ENCODE measurements at places on chromosomes 13 and 19. TPM values are rescaled to one million over a fixed set of nuclear protein-coding genes. Genes with fewer than 3 reads are reported as not detected.

Gene PSG3
- 0.27 TPM for polyA plus RNA-seq

Gene RDH8
- polyA plus RNA-seq: 0.06 TPM

GRCh38 chr13:93534181-93534700, 307.6 kb downstream of the GPC6 start:
- no peak for DNase-seq

Gene GFY
- polyA plus RNA-seq: not detected

DNA sequence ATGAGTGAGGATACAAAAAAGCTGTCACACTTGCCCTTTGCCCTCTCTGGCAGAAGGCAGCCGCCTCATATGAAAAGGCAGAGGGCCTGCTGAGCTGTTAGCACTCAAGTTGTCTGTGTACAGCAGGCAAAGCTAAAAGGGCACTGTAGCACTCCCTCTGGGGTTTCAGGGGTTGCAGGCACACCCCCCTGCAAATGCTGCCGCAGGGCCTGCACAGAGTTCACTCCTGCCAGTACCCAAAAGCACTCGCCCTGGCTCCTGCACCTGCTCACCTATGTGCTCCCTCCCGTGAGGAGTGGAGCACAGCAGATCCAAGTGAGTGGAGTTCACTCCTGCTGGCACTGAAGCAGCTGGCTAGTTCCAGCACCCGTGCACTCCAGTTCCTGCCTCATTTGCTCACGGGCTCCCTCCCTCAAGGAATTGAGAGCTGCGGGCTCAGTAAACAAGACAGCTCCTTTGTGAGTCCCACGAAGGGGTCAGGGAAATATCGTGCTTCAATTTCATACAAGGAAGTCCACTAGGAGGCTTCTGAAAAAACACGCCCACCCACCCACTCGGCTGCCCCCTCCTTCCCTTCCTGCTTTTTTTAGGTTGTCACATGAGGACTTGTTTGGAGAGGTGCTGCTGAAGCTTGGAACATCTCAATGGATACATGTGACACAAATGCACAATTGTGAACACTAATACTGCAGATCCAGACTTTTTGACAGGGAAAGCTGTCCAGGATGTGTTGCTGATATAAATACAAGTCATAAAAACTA, 9.9 kb upstream of the RCBTB2 start:
- DNase-seq: peak; percentile 26

DNA sequence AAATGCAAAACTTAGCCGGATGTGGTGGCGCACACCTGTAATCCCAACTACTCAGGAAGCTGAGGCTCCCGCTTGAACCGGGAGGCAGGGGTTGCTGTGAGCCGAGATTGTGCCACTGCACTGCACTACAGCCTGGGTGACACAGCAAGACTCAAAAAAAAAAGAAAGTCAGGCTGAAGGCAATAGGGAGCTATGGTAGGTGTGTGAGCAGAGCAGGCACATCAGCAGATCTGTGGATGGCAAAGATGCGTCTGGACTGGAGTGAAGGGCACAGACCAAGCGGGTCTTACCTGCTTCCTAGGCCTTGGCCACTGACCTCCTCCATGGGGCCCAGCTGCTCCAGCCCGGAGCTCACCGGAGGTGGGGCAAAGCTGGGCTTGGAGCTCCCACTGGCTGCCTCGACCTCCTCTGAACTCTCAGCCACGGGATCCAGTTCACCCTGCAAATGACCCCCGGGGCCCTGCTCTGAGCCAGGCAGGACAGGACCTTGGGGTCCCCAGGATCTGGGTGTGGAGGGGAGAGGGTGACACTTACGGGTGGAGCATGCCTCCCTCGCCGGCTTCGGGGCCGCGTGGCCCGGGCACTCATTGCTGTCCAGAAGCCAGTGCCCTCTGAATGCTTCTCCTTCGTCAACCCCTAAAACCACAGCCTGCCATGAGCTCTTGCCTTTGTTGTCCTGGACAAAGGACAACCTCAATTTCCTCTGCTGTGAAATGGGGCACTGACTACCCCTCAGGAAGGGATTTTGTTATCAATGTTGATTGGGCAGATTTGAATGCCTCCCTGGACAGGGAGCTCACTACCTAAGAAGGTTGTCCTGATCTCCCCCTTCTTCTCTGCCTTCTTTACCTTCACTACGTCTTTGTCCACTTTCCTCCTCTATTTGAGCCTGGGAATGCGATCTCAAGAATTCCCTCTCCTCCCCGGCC, 569 bp downstream of the USHBP1 start:
- DNase-seq: no peak

Gene DNASE2
- polyA plus RNA-seq: 25.1 TPM

GRCh38 chr19:56507446-56508289, at the start of gene ZNF471:
TSS of gene ZNF471 (plus strand) at chr19:56507855. CDS start at chr19:56511572, 3,717 bp downstream.
- peak; percentile 98 for DNase-seq

DNA sequence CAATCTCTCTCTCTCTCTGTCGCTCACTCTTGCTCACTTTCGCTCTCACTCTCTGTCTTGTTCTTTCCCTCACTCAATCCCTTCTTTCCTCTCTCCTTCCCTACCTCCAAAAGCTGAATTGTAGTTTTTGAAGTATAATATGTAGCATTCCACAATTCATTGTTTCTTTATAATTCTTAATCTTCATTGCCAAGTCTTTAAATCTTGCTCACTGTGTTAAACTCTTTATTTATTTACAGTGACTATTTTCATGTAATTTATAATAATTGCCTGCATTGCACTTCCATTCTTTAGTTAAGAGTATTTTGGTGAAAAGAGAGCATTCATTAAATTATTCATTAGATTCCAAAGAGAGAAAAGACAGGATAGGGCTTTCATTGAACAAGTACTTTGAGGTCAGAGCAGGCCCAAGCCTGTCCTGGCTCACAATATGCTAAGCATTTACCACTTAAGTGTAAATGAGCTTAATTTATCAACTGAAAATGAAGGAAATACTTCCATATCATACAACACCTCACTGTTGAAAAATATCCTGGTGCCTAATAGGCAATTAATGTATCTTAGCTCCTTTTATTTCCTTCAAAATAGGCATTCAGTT, 257.4 kb upstream of the SLITRK1 start:
- DNase-seq: no peak

DNA sequence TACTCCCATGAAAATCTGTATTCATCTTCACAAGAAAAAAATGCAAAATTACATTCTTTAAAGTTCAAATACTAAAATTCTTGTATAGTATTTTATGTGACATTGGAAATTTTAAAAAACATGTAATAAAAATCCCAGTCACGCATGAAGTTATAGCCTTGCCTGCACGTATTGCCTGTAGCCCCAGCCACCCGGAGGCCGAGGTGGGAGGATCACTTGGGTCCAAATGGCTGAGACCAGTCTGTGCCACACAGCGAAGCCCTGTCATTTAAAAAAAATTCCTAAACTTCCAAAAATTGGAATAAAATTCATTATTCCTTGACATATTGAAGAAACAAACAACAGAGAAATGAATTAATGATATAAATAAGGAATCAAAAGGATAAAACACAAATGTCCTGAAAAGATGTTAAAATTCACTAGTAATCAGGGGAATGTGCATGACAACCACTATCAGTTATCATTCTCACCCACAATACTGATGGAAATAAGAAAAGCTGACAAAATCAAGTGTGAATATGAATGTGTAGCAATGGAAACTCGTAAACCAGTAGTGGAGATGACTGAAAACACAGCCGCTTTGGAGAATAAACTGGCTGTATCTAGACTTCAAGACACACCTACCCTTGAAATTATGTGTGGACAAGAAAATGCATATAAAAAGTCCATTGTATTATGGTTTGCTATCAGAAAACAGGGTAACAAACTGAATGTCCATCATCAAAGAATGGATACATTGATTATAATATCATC, 7.5 kb downstream of the CARD8 start:
- DNase-seq: no peak

DNA sequence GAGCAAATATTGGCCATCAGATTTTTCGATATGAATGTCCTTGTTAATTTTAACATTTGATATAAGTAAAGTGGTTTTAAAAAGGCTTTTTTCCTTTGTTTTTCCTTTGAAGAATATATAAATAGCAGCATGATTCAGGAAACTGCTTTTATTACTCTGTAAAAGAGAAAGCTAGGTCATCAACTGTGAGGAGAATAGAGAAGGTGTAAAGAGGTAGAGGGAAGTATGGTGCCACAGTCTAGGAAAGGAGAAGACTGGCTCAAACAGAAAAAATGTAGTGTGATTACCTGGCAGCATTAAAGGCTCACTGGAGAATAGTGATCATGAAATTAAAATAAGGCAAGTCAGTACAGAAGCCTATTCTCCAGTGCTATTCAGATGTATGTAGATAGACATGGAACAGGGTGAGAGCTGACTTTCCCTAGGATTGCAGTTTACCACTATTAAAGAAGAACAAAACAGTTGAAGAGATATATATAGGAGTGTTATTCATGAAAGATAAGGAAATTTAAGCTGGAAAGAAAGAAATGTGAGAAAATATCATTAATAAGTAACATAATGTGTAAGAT, 1115.9 kb upstream of the PCDH9 start:
- DNase-seq: no peak

DNA sequence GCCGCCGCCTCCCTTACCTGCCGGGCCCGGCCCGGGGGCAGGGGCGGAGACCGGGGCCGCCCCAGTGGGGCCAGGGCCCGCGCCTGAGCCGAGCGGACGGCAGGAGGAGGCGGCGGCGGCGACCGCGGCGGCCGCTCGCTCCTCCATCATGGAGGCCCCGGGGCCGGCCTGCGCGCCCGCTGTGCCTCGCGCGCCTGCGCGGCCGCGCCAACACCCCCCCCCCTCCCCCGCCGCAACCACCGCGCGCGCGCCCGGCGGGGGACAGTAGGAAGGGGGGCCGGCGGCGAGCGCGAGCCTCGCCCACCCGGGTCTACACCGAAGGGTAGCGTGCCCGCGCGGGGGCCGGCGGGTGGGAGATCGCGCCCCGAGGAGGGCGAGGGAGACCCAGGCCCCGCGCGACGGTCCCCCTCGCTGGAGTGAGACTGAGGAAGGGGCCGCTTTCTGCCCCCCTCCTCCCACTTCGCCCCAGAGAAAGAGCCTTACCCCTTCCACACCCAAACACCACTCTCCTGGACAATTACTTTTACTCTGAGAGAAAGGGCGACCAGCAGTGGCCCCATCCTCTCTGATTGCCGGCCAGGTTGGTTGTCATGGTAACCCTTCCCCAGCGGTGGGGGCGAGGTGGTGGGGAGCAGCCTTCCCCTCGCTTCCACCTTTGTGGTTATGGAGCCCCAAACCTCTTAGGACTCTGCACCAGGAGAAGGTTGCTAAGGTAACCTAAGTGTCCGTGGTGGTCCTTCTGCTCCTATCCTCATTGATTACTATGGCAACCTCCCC, at the start of gene STRN4:
Gene STRN4 (minus strand): TSS at position 170 of the 777 bp plus-strand sequence. CDS start 20 bp downstream, at position 150.
- DNase-seq: peak; percentile 43

Gene OR10H1
- polyA plus RNA-seq: not detected

- peak; percentile 23 for DNase-seq
Observed at GRCh38 chr19:13689085-13689484, 75.2 kb upstream of the MRI1 start.

DNA sequence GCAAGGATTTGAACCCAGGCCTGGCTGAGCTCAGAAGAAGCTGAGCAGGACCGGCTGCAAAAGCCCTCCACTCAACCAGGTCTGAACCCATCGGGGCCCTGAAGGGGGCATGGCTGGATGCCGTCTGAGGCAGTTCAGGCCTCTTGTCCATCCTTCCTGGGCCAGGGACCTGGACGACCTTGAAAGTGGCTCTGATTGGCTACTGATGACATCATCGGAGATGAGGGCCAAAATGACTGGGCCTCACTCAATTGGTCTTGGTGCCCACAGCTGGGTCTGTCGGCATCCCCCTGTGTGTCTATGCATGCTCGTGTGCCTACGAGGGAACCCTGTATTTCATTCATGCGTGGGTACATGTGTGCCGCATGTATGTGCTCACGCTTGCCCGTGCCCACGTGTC, 71.8 kb downstream of the PTPRS start:
- DNase-seq: no peak

Gene DHDH
- 0.08 TPM for polyA plus RNA-seq

DNA sequence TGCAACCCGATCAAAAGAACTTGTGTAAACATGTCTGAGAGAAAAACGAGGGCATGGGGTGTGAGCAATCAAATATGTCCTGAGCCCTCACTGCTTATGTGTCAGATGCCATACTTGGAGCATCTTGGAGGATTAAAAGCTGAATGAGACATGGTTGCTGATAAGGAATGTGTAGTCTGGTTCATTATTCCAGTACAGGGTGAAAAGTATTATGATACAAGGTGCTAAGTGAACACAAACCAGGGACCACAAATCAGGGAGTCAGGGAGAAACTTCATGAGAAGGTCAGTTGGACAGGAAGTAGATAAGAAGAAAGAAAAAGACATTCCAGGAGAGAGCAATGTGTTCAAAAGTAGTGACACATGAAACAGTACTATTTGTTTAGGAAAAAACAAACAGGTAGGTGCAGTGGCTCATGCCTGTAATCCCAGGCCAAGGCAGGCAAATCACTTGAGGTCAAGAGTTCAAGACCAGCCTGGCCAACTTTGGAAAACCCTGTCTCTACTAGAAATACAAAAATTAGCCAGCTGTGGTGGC, 2.0 kb upstream of the RCBTB1 start:
- DNase-seq: peak; percentile 30

Gene TNNT1
- polyA plus RNA-seq: 1.4 TPM

DNA sequence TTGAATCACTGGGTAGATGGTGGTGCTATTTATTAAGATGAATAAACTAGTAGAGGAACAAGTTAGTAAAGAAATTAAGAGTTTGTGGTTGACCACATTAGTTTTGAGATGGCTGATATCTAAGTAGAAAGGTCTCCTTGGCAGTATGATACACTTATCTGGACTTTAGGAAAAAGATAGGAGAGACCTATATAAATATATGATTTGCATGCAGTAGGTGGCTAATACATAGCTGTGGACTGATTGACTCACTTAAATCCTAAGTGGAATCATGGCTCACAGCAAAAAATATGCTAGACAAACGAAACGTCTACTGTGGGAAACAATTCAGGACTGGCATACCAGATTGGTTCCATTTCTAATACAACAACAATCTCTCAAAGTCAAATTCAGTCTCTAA, 92.0 kb downstream of the CAB39L start:
- no peak for DNase-seq

DNA sequence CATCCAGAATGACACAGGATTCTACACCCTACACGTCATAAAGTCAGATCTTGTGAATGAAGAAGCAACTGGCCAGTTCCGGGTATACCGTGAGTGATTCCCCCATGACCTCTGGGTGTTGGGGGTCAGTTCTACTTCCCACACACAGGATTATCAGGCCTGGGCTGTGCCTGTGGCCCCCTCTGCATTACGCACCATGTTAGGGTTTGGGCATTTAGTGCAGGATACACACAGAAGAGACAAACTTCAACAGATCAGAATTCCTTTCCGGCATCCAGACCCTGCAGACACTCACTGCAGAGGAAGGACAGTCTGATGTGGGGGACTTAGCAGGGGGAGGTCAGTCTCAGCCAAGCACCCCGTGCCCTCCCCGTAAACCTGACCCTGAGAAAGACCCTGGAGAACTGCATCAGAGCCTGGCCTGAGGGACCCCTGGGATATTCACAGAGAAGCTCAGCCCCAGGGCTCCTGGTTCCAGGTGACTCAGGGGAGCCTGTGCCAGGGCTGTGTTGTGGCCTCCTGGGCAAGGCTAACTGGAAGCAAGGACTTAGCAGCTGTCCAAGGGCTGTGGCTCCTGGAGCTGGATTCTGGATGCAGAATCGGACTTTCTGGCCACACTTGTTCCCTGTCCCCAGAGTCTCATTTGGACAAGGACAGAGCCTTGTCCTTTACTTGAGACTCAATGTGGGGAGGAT, 1.7 kb downstream of the CEACAM5 start:
- DNase-seq: no peak

GRCh38 chr19:41192574-41193429, at the start of gene CYP2S1:
TSS of gene CYP2S1 (plus strand) at chr19:41193219. CDS start at chr19:41193265, 46 bp downstream.
- DNase-seq: no peak

All from fibroblast of lung (primary cell).